Suprapubic skin (tissue), 4 donors: ENCODE measurements at places on chromosomes 2 and 18.

- H3K27me3 ChIP-seq, result no peaks in the 10 kb centered on the region
- DNase-seq, result no peak
- H3K4me3 ChIP-seq, result no peak overlapping the region
Measured at GRCh38 chr2:231357048-231357447, 38.5 kb upstream of the B3GNT7 start.

GRCh38 chr2:191740759-191741158 lies 62.8 kb downstream of the NABP1 start:
- H3K4me3 ChIP-seq, result no peak overlapping the region
- no peaks in the 10 kb centered on the region for H3K27me3 ChIP-seq
- DNase-seq, result no peak
- H3K4me1 ChIP-seq, result peaks cover 4% of the 10 kb centered on the region

- no peaks in the 10 kb centered on the region for H3K27me3 ChIP-seq
- no peaks in the 10 kb centered on the region for H3K4me1 ChIP-seq
- no peaks in the 10 kb centered on the region for H3K36me3 ChIP-seq
- no peak for DNase-seq
- H3K27ac ChIP-seq, result no peak overlapping the region
- no peak overlapping the region for H3K4me3 ChIP-seq
Measured at GRCh38 chr18:73254564-73254963, 386.8 kb upstream of the NETO1 start.

DNA sequence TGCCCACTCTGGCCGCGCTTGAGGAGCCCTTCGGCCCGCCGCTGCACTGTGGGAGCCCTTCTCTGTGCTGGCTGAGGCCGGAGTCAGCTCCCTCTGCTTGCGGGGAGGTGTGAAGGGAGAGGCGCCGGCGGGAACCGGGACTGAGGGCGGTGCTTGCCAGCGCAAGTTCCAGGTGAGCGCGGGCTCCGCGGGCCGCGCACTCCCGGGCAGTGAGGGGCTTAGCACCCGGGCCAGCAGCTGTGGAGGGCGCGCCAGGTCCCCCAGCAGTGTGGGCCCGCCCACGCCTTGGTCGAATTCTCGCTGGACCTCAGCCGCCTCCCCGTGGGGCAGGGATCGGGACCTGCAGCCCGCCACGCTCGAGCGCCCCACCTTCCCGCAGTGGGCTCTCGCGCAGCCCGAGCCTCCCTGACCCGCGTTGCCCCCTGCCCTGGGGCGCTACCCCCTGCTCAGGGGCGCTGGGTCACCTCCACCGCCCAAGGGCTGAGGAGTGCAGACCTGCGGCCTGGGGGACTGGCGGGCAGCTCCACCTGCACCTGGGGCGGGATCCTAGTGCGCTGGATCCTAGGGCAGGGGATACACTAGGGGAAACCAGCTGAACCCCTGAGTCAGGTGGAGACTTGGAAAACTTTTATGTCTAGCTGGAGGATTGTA lies 97.3 kb downstream of the CD8B2 start:
- peaks cover 30% of the 10 kb centered on the region for H3K27me3 ChIP-seq
- H3K36me3 ChIP-seq, result no peaks in the 10 kb centered on the region

DNA sequence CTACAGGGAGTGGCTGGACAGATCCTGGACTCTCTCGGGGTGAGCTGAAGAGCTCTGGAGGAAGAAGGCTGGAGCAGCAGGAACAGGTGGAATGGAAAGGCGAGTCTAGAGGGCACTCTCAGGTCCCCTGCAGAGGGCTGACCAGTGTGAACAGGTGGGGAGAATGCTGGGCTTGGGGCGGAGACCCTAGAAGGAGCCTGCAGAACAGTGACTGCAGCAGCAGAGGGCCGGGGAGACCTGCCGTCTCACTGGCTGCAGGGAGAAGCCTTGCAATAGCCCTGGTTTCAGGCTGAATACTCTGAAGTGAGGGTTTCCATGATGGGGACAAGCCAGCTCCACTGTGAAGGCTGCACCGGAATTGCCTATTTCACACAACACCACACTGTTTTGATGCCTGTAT lies 626.7 kb upstream of the SALL3 start:
- no peaks in the 10 kb centered on the region for H3K36me3 ChIP-seq
- no peaks in the 10 kb centered on the region for H3K4me1 ChIP-seq
- no peaks in the 10 kb centered on the region for H3K27me3 ChIP-seq
- H3K27ac ChIP-seq, result no peak overlapping the region
- H3K4me3 ChIP-seq, result no peak overlapping the region
